ENCODE measurements at places on chromosomes 11 and 22.

DNA sequence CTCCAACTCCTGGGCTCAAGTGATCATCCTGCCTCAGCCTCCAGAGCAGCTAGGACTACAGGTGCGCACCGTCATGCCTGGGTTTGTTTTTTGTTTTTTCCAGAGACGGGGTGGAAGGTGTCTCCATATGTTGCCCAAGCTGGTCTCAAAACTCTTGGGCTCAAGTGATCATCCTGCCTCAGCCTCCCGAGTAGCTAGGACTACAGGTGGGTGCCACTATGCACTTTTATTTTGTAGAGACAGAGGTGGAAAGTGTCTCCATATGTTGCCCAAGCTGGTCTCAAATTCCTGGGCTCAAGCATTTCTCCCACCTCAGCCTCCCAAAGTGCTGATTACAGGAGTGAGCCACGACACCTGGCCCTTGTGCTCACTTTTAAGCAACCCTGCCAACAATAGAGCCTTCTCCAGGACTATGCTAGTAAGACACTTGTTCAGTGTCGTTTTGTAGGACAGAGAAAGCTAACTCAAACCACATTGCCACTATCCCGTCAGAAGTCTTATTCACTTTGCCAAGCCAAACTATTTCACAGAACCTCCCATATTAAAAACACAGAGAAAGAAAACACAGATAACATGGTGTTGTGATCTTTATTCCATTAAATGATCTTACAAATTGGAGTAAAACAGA, 9.4 kb upstream of the PLAAT3 start:
- no peak for DNase-seq

GRCh38 chr11:23143022-23143421, 282.7 kb upstream of the CCDC179 start:
- no peak for DNase-seq

DNA sequence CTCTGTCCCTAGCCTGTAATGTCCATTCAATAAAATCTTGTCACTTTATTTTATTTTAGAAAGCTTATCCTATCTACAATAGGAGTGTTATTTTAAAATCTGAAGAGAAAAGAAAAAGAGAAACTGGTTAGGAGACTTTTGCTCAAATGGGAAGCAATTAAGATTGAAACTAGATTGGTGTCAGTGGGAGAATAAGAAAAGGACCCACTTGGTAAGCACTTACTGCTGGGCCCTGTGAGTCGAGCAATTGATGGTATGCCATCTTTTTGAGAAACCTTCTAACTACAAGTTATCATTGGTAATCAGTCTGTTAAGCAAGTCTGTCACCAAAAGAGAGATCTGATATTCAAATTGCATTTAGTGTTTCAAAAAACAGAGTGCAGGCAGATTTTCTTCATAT, 258.4 kb downstream of the GRM5 start:
- DNase-seq, result no peak

- DNase-seq, result no peak
These were observed 102.2 kb downstream of the BRD1 start for GRCh38 chr22:49725516-49725915.

DNA sequence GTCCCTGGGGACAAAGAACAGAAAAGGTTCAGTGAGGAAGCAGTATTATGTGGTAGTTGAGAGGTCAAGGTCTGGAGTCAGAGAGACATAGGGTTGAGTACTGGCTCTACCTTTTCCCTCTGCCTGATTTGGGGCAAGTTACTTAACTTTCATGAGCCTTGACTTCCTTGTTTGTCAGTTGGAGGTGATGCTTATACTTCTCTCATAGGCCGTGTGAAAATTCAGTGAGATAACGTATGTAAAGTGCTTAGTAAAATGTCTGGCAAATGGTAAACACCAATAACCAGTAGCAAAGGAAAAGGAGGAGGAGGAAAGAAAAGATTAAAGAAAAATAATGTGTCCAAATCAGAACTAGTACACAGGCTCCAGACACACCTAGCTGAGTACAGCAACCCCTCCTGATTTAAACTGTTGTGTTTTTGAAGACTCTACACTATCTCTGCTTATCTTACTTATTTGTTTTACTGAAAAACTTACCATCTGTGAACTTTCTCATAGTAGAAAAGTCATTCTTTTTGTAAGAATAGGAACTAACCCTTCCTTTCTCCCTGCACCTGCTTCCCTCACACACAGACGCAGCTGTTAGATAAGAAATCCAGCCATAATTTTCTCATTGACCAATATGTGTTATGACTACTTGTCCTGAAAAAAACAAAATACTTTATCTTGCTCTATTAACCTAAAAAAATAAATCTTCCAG, 126.9 kb downstream of the CD44 start:
- DNase-seq, result no peak

Measured in NCI-H1694 (cell line).